ENCODE measurements at places on chromosomes 6 and 20.

DNA sequence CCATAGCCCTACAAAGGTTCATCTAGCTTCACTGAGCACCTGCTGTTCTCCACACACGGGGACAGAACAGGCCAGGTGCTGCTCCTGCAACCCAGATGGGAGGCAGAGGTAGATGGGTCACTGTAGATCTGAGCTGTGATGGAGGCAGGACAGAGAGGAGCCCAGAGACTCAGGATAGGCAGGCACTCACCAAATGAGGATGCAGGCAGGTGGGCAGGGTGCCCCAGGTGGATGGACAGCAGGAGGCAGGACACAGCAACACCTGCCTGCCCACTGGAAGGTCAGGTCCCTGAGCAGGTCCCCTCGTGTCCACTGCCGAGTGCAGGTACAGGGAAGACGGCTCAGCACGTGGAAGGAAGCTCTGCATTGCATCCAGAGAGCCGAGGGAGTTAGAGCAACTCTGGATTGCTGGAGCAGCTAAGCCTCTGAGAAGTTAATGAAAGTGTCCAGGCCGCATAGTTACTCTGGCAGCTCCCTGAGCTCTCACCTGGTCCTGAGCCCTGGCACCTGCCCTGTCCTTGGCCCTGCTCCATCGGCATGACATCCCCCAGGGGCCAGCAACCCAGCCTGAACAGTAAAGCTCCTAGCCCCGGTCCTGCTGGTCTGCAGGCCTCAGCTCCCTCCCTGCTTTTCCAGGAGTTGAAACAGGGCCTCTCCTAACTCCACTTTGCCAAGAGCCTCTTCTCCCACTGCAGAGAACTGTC lies 4.9 kb upstream of the YTHDF1 start:
- DNase-seq = no peak

- no peak for DNase-seq
Measured at GRCh38 chr6:46015119-46015968, at the start of gene CLIC5. Gene CLIC5 (minus strand): TSS chr6:46015860. CDS start chr6:46015542, 318 bp downstream.

GRCh38 chr6:44028789-44029310 lies 98.4 kb downstream of the MRPL14 start:
- no peak for DNase-seq

- DNase-seq = no peak
Measured at GRCh38 chr20:41366546-41367392, at the start of gene EMILIN3. Gene EMILIN3 (minus strand): TSS chr20:41366818. CDS start chr20:41366634, 184 bp downstream.

GRCh38 chr6:10386220-10386619 lies 28.7 kb downstream of the TFAP2A start:
- no peak for DNase-seq

- no peak for DNase-seq
Measured at GRCh38 chr20:7090811-7091210, 323.3 kb downstream of the BMP2 start.

GRCh38 chr6:170294813-170295509 lies 4.1 kb upstream of the DLL1 start:
- DNase-seq = no peak

DNA sequence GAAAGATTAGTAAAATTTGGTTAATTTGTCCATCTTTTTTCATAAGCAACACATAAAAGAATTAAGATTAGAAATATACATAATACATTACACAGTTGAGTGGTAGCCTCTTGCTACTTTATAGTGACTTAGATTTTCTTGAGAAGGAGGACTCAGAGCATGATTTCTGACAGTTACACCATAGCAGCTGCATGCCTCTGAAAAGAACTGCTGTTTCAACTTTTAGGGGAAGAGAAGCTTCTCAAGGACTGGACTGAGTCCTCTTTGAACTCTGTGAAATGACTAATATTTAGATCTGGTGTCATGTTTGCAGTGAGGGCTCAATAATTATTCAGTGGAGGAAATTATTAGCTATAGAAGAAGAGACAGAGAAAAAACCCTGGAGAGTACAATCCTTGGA lies 272.5 kb downstream of the BTBD9 start:
- no peak for DNase-seq

DNA sequence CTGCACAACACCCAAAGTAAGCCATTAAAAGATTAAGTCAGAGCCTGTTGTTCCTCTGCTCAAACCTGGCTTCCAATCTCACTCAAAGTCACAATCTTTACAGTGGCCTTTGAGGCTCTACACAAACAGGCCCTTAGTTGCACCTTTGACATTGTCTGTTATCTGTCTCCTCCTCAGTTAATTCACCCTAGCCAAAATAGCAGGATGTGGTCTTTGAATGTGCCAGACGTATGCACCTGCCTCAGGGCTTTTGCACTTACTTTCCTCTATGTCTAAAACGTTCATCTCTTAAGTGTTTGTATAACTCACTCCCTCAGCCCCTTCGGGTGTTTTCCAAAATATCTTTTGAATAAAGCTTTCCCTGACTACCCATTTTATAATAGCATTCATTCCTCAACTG lies 107.7 kb downstream of the EYA4 start:
- no peak for DNase-seq

- no peak for DNase-seq
Measured at GRCh38 chr20:18705910-18706309, 107.7 kb upstream of the SCP2D1 start.

DNA sequence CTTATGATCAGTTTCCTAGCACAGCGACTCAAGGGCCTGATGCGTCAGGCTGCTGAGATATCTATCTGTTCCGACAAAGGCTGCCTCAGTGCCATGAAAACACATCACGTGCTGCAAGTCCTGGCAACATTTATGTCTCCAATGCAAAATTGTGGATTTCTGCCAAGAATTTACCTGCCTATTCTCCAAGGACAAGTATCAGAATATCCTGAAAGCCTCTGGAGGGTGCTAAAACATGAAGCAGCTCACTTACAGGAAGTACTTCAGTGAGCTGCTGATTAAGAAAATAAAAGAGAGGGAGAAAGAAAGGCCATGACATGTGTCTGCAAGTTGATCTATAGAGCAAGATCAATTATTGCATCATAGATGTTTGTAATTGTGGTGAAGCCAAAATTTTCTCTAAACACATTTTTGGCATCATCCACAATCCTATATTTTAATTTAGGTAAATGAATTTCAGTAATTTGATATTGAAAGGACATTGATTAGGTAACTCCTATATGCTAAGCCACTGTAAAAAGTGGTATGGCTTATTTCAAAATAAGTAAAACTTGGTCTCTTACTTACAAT lies 25.8 kb upstream of the TPBG start:
- DNase-seq = no peak

DNA sequence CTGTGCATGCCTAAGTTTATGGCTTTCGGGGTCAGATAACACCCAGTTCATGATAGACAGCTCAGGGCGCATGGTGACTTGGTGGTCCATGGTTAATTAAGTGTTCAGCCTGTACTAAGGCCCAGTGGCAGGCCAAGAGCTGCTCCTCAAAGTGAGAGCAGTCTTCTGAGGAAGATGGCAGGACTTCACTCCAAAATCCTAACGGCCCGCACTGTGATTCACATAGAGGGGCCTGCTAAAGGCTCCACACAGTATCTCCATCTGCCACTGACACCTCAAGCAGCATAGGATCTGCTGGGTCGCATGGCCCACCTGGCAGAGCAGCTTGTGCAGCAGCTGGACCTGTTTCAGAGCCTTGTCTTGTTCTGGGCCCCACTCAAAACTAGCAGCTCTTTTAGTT lies 10.6 kb upstream of the CST7 start:
- DNase-seq = no peak

GRCh38 chr20:3730803-3731672 lies 1.4 kb upstream of the HSPA12B start:
- no peak for DNase-seq

DNA sequence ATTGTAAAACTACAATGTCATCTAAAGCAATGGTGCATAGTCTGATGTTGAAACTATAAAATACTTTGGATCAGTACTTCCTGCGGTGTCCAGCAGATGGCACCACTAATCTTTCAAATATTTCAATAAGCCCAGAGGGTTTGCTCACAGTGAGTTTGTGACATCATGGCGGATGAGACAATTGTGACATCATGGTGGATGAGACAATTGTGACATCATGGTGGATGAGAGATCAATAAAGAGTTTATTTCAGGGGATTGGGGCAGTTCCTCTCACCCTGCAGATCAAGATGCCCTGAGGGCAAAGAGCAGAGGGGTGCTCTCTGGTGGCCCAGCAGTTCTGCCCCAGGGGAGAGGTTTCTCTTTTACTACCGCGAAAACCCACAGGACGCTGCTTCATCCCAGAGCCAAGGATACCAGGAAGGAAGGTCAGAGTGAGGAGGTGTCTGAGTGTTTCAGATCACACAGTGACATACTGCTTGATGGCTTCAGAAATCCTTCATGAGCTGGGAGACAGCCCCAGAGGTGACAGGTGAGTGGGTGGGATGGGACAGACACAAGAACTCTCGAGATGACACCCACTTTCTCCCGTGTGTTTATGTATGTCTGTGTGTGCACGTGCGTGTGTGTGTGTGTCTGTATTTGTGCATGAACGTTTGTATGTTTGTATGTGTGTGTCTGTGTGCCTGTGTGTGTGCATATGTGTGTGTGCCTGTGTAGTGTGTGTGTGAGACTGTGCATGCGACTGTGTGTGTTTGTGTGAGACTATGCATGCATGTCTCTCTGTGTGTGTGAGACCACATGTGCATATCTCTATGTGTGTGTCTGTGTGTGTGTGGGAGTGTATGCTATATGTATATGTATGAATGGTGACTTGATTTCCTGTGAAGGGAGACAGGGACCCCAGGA lies 7.3 kb upstream of the ULBP2 start:
- DNase-seq = peak; percentile 77

DNA sequence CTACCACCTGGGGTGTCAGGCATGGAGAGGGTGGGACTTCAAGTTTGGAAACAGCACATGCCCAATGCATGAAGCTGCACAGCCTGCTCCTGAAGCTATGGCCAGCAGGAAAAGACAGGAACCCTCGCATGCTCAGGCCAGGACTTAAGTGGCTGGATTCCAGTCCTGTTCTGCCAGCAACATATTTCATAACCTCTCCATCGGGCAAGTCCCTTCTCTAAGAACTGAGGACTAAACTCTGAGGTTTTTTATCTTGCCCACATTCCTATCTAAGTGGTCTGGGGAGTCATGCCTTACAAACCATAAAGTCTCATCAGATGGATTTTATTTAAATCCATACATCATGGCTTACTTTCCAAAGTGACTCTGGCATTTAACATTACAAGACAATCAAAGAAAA lies 27.5 kb upstream of the AGPAT4 start:
- no peak for DNase-seq

DNA sequence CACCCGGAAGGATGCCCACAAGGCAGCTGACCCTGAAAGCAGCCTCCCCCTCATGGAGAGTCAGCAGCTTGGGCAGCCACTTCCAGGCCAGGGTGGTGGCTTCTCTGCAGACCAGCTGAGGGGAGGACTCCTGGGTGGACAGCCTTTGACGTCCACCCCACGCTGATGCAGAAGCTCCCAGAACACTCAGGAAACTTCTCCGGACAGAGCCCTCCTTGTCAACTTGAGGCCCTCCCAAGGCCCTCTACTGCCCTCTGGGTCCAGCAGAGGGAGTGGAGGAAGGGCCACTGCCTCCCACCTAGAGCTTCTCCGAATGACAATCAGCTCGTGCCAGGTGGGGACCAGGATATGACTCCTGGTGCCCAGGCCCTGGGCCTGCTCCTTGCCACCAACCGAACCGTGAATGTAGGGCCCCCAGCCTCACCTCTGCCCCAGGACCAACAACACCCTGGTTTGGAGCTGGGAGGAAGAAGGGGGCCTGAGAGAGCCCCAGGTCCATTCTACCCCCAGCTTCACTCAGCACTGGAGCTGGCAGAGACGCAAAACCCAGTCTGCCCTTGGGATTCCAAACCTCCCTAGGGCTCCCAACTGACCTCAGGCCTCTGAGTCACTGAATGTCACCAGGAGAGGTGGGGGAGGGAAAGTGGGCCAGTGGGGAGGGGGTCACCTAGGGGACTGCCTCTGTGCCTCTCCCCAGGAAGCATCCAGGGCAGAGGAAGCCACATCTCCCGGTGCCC lies 10.9 kb upstream of the SLC22A7 start:
- DNase-seq = peak; percentile 83

DNA sequence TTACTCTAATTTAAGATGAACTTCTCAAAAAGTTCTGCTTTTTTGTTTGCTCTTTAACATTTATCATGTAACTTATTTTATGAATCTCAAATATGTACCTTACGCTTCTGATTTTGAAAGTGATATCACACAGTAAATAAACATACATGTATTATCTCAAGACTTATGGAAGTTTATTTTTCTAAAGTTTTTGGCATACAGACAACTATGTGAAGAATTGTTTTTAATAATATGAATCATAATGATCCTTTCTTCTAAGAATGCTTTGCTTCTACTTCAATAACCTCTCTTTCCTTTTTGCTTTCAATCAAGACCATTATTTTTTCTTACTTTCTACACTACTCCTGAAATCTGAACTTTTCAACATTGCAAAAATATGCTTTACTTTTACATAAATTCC lies 816.4 kb downstream of the EYS start:
- no peak for DNase-seq

GRCh38 chr6:44126320-44127149 lies 717 bp downstream of the MRPL14 start:
- peak; percentile 74 for DNase-seq

- no peak for DNase-seq
Measured at GRCh38 chr6:92069781-92070180, 1349.6 kb downstream of the EPHA7 start.

GRCh38 chr20:63035603-63036185 lies 28.9 kb upstream of the BHLHE23 start:
- DNase-seq = no peak

DNA sequence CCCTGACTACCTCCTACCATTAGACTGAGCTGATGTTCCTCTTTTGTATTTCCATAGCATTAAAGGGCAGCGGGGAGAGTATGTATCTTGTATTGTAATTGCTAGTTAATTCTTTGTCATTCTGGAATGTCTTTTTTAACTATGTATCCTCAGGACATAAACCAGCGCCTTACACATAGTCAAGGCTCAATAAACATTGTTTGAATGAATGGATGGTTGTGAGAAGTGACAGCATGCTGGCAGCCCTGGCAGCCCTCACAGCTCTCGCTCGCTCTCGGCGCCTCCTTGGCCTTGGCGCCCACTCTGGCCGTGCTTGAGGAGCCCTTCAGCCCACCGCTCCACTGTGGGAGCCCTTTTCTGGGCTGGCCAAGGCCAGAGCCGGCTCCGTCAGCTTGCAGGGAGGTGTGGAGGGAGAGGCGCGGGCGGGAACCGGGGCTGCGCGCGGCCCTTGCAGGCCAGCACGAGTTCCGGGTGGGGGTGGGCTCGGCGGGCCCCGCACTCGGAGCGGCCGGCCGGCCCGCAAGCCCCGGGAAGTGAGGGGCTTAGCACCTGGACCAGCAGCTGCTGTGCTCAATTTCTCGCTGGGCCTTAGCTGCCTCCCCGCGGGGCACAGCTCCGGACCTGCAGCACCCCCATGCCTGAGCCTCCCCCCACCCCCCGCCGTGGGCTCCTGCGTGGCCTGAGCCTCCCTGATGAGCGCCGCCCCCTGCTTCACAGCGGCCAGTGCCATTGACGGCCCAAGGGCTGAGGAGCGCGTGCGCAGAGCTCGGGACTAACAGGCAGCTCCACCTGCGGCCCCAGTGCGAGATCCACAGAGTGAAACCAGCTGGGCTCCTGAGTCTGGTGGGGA lies 93.1 kb downstream of the RNF182 start:
- DNase-seq = no peak

GRCh38 chr6:51657491-51657890 lies 429.9 kb downstream of the PKHD1 start:
- no peak for DNase-seq
